ENCODE measurements at places on chromosomes 4 and X.
A peak's percentile ranks its signal among the peaks of the same experiment; 100 is the strongest.

DNA sequence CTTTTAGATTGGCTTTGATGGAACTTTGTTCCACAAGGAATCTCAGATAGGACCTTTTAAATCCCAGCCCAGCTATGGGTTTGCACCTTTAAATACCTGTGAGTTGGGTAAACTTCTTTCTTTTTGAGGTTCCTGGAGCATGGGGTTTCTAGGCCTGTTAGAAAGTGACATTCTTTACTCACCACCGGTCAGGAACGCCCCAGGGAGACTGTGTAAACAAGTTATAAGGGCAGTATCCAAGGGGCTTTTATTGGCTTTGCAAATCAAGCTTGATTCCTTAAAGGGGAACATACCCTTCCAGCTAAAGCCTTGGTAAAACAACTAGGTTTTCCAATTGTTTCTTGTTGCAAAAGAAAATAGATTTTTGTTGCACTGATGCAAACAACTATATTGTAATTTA lies 93.4 kb downstream of the TENT5D start:
- no peak for DNase-seq

GRCh38 chr4:185213877-185214276 lies 4.5 kb downstream of the SNX25 start:
- peak; percentile 77 for DNase-seq

DNA sequence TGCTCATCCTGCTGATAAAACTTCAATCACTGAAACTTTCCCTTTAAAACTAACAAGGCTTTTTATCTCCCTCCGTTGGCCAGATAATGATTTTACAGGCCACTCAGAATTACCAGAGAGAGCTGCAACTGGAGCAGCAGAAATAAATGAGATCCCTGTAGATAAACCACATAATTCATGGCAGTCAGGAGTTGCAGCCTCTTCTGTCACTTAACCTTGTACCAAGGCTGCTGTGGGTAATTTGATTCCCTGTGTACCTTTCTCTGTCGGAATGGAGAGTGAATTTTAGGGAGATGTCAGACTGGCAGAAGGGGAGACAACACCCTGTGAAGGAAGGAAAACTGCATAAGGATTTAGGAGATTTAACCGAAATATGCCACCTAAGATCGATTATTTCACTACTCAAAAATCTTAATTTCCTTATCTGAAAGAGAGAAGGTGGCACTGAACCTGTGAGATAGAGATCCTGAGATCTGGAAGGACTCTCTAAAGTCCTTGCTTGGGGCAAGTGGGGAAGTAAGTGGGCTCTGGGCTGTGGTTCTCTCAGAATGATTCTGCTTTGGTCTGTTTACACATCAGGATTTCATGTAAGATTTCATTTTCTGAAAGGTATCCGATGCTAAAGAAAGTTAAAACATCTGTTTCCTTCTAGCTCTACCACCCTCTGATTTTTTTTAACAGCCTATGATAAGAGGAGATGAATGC lies 14.3 kb upstream of the TSPAN5 start:
- DNase-seq: no peak

GRCh38 chr4:100189820-100190642 lies at the start of gene DDIT4L:
Gene DDIT4L (minus strand): TSS chr4:100190468. CDS start chr4:100189983, 485 bp downstream.
- no peak for DNase-seq

- no peak for DNase-seq
Observed at GRCh38 chr4:100261346-100261745, 71.1 kb upstream of the DDIT4L start.

- no peak for DNase-seq
Observed at GRCh38 chr4:75065909-75066308, 133.0 kb downstream of the PARM1 start.

DNA sequence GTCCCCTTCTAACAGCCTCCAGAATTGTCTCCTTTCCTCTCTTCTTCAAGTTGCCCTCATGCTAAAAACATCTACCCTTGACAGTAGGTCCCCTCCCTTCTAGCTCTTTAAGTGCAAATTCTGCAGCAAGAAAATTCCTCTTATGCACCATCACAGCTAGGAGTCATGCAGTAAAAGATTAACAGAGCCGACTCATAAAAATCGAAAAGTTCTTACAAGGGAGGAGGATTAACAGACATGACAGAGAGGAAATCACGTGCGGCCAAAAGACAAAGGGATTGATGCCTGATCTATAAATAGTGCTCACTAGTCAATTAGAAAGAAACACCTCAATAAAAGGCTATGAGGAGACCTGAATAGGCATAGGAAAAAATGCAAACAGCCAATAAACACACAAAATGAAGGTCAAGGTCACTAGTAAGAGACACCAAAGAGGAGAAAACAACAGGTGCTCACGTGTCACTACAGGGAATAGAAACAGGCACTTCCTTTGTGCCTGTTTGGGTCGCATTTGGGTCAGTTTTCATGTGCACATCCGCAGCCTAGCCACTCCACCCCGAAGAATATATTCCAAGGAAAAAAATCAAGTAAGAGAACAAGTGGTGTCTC lies 3.4 kb downstream of the RNF212 start:
- DNase-seq: no peak

GRCh38 chrX:106897259-106897658 lies 5.9 kb downstream of the RIPPLY1 start:
- no peak for DNase-seq

- DNase-seq: no peak
Observed at GRCh38 chrX:19624739-19625138, 109.4 kb upstream of the MAP3K15 start.

GRCh38 chr4:148530114-148530513 lies 87.9 kb upstream of the NR3C2 start:
- DNase-seq: no peak

DNA sequence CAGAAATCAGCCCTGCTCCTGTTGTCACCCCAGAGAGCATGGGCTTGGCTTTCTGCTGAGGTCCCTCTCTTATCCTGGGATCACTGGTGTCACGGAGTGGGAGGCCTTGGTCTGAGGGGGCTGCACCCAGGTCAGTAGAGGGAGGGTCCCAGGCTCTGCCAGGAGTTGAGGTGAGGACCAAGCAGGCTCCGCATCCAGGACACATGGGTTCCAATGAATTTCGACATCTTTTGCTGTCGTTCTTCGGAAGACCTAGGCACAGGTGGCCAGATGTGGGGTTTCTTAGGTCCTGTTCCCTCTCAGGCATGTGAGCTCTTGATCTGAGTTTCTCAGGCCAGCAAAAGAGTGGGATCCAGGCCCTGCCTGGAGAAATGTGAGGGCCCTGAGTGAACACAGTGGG lies 10.0 kb downstream of the MAGEA4 start:
- no peak for DNase-seq

- DNase-seq: no peak
Observed at GRCh38 chr4:92714640-92715039, 410.9 kb downstream of the GRID2 start.

- DNase-seq: no peak
Observed at GRCh38 chr4:25667931-25668557, 12.4 kb downstream of the SLC34A2 start.

- DNase-seq: no peak
Observed at GRCh38 chrX:20743046-20743445, 476.3 kb upstream of the RPS6KA3 start.

- DNase-seq: no peak
Observed at GRCh38 chr4:97411356-97411755, 731.9 kb downstream of the STPG2 start.

DNA sequence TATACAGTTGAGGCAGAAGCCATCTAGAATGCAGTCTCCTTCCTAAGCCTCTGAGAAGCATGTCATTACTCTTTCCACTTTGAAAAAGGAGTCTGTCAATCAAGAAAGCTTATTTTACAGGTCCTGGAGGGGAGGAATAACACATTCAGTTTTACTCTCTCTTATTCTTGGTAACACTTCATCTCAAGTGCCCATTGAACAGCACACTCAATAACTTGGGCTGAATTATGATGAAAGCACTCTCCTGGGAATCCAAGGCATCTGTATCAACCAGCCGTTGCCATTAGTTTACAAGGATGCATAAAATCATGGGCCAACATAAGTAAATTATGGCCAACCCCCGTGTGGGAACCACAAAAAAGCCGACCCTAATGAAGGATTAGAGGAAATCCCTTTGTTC lies 282.4 kb downstream of the C4orf33 start:
- DNase-seq: no peak

DNA sequence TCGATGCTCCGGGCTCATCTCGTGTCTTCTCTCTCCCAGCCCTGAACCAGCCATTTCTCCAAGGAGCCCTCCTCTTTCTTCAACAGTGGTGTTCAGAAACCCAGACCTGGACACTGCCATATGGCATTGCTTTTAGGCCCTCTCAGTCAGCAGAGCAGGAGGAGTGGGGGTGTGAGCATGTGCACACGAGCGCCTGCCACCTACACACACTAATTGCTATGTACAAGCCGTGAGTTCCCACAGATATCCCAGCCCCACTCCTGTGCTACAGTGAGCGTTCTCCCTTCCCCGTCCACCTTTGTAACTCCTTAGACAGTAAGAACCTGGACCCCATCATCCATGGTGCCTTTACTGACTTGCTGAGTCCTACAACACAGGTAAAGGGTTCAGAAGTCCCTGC lies 53.8 kb downstream of the TNIP2 start:
- no peak for DNase-seq

- DNase-seq: no peak
Observed at GRCh38 chr4:175499735-175500352, 312.2 kb downstream of the GPM6A start.

DNA sequence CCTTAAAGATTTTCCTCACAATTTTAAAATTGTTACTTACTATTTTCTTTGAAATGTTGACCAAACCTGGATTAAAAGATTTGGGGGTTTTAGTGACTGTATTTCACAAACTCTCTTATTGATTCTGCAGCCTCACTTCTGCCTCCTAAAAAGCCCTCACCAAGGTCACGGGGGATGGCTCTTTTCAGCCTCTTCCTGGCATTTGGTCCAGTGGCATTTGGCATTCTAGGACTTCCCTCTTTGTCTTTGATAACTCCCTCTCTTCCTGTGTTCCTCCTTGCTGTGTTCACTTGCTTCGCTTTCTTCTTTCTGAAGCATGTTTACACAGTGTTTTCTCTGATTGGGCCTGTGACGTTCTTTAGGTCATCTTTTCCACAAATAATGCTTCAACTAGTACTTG lies 21.5 kb downstream of the PKD2 start:
- DNase-seq: no peak

DNA sequence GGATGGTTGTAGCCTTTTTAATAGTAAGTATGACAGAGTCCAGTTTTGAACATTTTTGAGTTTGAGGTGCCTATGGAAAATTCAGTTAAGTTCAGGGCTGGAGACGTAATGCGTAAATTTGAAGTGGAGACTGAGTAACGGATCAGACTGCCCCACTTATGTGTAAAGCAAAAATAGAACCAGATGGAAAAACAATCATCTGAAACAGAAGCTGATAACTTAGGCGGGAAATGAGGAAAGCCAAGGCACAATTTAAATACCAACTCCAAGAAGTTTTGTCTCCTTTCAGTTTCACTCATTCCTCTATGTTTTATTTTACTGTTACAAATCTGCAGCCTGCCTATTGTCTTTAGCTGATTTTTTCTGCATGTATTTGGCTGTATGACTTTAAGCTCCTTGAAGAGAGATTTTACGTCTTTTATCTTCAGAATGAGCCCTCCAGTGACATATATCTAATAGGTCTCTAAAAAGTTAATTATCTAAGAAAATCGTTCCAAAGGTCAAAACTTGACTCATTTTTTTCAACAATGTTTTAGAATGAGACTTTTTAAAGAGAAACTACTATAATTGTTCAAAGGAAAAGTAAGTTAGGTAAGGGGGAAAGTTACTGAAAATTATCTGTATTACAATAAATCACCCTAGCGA lies 1.1 kb downstream of the SGCB start:
- DNase-seq: no peak

DNA sequence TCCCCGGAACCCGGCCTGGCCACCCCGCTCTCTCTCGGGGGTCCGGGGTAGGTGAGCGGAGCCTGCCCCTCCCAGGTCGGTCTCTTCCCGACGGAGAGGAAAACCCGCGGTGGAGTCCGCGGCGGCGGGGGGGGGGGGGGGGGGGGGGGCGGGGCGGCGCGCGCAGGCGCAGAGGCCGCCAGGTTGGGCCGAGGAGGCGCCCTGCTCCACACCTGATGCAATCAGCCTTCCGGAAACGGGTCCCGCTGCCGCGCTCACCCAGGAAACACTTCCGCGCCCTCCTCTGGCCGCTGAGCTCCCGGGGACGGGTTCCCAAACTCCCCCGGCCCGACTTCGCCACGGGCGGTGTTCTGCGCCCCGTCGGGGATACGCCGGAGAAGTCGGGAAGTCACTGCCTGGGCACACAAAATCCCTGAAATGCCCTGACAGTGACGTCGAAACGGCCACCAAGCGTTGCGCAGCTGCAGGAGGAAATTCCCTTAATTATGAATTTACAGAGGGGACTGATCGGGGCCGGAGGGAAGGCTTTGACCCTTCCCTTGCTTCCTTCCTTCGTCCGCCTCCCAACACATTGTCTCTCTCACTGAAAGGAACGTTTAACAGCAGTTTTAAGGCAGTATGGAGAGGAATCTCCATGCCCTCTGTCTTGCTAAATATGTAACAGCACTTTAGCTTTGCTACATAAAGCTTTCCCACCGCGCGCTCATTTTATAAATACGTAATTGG lies 2.1 kb upstream of the APBB2 start:
- peak; percentile 91 for DNase-seq

DNA sequence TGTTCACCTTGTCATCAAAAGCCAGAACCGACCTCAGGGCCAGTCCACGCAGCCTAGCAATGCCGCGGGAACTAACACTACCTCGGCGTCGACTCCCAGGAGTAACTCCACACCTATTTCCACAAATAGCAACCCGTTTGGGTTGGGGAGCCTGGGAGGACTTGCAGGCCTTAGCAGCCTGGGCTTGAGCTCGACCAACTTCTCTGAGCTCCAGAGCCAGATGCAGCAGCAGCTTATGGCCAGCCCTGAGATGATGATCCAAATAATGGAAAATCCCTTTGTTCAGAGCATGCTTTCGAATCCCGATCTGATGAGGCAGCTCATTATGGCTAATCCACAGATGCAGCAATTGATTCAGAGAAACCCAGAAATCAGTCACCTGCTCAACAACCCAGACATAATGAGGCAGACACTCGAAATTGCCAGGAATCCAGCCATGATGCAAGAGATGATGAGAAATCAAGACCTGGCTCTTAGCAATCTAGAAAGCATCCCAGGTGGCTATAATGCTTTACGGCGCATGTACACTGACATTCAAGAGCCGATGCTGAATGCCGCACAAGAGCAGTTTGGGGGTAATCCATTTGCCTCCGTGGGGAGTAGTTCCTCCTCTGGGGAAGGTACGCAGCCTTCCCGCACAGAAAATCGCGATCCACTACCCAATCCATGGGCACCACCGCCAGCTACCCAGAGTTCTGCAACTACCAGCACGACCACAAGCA lies 898 bp downstream of the UBQLN2 start:
- peak; percentile 39 for DNase-seq

- DNase-seq: no peak
Observed at GRCh38 chr4:167196344-167197012, 37.8 kb downstream of the SPOCK3 start.

- no peak for DNase-seq
Observed at GRCh38 chrX:19195243-19195610, 73.0 kb upstream of the ADGRG2 start.

GRCh38 chrX:149650162-149650561 lies 18.6 kb upstream of the TMEM185A start:
- DNase-seq: no peak

- DNase-seq: no peak
Observed at GRCh38 chr4:168317621-168318020, 931 bp downstream of the DDX60 start.

- DNase-seq: no peak
Observed at GRCh38 chr4:123046096-123046495, 123.7 kb upstream of the NUDT6 start.

Data from OCI-LY7 (cell line).